Activated naive CD8-positive, alpha-beta T cell treated with anti-CD3 and anti-CD28 coated beads, Interleukin-2, amount 50 U/mL, for 24 hours (primary cell): ENCODE measurements at places on chromosomes 4 and X.
A peak's percentile ranks its signal among the peaks of the same experiment; 100 is the strongest.

DNA sequence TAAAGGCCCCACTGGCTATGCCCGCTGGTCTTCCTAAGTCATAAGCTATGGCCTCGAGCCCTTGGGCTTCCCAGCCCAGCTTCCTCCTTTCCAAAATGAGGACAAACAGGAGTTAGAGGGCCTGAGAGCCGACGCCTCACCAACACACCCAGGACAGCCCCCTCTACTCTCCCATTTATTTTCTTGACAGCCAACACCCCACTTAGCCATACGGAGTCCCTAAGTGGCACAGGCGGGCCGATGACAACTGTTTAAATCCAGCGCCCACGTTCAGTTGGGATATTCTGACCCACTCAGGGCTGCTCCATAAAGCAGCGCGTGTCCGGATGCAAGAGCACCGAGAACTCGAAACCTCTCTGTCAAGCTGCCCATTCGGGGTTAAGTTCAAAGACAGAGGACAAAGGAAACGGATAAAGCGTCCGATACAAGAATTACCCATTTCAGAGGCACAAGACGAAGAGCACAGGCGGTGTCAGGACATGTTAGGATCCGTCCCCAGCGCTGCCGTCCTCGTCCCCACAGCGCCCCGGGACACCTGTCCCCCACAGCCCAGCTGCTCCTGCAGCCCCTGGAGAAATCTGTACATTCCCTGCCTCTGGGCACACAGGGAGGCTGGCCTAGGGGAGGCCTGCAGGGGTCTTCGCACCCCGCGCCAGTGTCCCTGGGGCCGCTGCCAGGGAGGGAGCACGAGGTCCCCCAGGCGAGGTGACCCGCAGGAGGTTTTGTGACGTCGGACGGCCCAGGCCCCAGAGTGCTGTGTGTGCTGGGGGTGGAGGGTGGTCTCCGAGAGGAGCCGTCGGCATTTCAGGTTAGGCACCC, 1.2 kb downstream of the PRKX start:
- no peak for DNase-seq

GRCh38 chrX:17736856-17737709, at the start of gene SCML1:
Gene SCML1 (plus strand): TSS chrX:17737493. CDS start chrX:17744187, 6,694 bp downstream.
- DNase-seq: peak; percentile 87

DNA sequence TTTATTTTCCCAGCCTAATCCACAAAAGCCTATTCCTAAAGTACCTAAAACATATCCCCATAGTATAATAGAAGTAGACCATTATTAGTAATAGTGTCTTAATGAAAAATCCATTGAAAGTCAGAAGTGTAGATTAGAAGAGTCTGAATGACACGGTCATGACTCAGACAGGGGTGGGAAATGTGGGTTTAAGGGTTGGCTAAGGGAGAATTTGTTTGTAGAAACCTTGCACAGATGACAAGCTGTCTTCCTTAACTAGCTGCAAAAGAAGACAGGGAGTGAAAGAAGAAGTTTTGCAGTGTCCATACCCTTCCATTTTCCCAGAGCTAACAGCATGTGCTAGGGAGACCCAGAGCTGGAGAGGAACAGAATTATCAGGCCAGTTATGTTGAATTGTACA, 242.7 kb upstream of the ETNPPL start:
- DNase-seq: no peak

GRCh38 chr4:107034091-107034995, 1.8 kb downstream of the DKK2 start:
- no peak for DNase-seq

GRCh38 chr4:42747971-42748370, 91.1 kb upstream of the ATP8A1 start:
- DNase-seq: no peak

- DNase-seq: no peak
Observed at GRCh38 chr4:68344785-68345184, 5.1 kb downstream of the YTHDC1 start.

DNA sequence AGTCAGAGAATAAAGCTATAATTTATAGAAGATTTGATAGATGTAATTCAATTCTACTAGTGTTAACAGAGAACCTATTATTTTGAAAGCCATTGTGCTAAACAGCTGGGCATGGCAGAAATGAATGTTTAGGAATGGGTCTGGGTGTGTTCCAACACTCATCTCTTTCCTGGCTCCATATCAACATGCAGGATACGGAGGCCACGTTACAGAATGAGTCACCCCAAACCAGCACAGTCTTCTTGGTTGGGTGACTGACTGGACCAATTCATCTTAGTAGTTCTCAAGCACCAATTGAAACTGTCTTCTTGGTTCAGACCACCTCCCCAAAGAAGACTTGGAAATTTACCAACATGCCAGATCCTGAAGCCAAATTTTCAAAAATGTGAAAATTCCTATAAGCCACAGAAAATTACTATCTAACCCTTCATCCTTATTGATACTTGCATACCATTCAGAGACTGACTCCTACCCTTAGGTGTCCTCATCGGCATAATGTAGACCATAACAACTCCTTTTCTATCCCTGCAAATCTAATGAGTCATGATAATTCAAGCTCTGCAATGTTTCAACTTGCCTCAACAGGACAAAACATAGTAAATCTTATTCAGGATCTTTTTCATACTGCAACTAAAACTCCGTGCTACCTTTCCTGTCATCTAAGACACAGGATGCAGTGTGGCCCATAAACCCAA, 52.0 kb upstream of the ATOH1 start:
- no peak for DNase-seq
